ENCODE measurements at places on chromosomes 6 and 20. TPM values are rescaled to one million over a fixed set of nuclear protein-coding genes. Genes with fewer than 3 reads are reported as not detected.

Gene C6orf141
- total RNA-seq = 23.4 TPM

Gene ENPP3
- not detected for total RNA-seq

Gene MEI4
- total RNA-seq = not detected

Gene OPRM1
- total RNA-seq = not detected

Gene CST7
- not detected for total RNA-seq

Gene SMOC2
- not detected for total RNA-seq

Gene SEL1L2
- not detected for total RNA-seq

Gene TBXT
- not detected for total RNA-seq

Gene DEFB132
- total RNA-seq = not detected

Gene SRSF12
- 0.84 TPM for total RNA-seq

Gene FOXA2
- 14.3 TPM for total RNA-seq

Gene SUMO4
- not detected for total RNA-seq
